ENCODE measurements at places on chromosomes 5 and 9.
A peak's percentile ranks its signal among the peaks of the same experiment; 100 is the strongest.

- DNase-seq: no peak
Measured at GRCh38 chr5:168226012-168226411, 65.4 kb upstream of the WWC1 start.

DNA sequence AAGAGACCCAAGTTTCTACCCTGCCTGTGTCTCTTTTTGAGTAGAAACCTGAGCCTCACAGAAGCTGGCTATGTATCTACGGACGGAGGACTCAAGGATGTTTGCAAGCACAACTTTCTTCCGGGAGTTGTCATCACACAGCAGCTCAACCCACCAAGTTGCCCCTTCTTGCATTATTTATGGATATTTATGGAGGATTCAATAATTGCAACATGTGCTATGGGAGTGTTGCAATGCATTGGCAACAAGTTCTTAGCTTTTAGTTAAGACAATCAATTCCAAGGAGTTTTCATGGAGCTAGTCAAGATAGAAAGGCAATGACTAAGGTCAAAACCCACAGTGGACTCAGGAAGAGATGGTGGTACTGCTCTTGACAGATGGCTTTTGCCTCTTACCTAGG is 336.9 kb downstream of the ENC1 start:
- no peak for DNase-seq

DNA sequence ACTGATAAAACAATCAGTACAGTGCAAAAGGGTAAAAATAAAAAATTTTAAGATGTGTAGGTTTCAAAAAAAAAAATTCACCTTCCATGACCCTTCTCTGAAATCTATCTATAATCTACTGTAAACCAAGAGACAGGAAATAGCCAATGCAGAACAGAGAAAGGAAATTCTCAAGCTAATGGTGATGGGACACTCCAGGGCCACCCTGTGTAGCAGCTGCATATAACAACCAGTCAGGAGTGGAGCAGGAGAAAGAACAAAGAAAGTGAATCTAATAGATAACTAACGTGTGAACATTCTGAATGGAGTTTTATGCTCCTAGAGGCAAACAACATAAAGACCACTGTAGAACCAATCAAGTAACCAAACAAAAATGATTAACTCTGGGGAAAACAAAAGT is 16.6 kb downstream of the SPTLC1 start:
- no peak for DNase-seq

- no peak for DNase-seq
Measured at GRCh38 chr5:139863855-139864558, 68.4 kb downstream of the PSD2 start.

DNA sequence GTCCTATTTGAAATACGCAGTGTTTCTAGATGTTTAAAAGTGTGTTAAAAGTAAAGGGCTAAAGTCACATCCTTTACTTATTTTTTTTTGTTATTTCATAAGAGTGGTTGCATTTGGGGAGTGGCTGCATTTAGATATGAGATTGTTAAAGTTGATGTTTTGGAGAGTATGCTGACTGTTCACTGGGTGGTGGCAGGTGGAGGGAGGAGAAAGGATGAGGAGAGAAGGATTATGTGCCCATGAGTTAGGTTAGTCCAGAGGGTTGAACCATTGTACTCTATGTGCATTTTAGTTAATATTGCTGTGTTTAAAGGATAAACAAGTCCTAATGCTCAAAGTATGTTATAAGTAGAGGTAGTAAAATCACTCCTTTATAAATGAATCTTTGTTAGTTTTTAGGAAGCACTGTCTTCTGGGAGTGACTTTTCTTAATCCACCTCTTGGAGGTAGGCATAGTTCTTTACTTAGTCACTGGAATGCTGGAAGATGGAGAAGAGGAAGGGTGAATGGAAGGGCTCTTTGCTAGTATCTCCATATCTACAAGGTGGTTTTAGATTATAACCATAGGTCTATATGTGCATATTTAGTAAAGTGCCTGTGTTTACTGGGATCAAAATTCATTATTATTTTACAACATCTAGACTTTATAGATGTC is 332.3 kb downstream of the NPR3 start:
- no peak for DNase-seq

DNA sequence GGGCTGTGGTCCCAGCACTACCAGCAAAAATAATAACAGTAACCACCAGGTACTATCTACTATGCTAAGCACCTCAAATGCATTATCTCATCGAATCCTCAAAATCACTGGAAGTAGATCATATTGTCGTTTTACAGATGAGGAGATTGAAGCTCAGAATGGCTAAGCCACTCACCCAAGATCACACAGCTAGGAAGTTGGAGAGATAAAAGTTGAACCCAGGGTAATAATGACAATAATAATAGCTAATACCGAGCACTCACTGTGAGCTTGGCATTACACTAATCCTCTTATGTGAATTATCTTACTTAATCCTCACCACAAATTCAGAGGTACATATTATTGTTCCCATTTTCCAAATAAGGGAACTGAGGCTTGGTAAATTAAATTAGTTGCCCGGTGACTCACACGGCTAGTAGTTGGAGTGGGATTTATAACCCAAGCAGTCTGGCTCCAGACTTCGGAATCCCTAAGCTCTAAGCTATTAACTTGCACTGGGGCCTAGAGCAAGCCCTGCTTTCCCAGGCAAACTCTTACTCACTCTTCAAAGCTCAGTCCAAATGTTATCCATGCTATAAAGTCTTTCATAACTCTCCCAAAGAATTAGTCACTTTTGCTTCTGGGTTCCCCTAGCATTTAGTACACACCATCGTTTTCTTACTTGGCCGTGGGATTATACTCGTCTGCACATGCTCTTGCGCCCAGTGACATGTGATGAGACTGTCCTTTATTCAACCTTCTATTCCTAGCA is 3.8 kb downstream of the ARSI start:
- DNase-seq: no peak

GRCh38 chr9:123425261-123425821 is 69.3 kb downstream of the CRB2 start:
- DNase-seq: no peak

DNA sequence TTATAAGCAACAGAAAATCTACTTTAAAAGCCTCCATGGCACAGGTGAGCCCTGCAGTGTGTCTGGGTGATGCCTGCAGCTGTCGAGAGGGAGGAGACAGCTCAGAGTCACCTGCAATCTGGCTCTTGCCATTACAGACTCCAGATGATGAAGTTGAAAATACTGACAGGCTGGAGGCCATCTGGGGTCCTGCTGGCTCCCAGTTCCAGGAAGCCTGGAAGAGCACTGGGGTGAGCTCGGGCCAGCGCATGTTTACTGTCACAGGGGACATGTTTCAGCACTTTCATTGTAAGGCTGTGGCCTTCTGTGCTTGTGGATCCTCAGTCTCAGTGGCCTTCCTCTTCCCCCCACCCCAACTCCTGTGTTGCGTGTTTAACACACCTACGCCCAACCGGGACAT is 28.4 kb downstream of the CEL start:
- DNase-seq: no peak

GRCh38 chr5:111183064-111183463 is 41.1 kb upstream of the CAMK4 start:
- no peak for DNase-seq

GRCh38 chr5:146595088-146595487 is 79.1 kb upstream of the GPR151 start:
- no peak for DNase-seq

DNA sequence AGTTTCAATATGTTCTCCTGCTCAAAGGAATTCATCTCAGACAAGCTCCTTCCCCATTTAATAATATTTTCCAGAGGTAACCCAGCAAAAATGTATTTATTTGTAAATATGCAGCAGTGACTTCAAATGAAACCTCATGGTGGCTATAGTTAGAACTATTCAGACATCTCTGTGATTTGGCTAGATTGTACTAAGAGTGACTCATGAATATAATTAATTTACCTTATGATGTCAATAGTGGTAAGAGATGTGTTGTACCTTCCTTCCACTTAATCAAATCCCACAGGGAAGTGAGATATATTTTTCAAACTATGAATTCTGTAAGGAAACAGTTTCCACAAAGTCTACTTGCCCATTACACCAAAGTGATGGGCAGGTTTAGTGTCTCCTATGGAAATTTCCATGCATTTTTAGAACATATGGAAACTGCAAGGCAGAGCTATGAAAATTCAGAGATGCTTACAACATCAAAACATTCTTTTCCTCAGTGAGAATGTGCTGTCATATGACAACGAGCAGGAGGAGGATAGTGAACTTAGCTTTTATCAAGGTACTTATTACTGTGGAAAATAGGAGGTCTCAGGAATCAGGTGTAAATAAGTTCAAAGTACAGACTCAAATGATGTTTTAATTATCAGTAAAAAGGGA is 34.0 kb upstream of the SPDL1 start:
- DNase-seq: no peak

GRCh38 chr9:131178382-131178781 is 53.0 kb downstream of the NUP214 start:
- DNase-seq: peak; percentile 73

DNA sequence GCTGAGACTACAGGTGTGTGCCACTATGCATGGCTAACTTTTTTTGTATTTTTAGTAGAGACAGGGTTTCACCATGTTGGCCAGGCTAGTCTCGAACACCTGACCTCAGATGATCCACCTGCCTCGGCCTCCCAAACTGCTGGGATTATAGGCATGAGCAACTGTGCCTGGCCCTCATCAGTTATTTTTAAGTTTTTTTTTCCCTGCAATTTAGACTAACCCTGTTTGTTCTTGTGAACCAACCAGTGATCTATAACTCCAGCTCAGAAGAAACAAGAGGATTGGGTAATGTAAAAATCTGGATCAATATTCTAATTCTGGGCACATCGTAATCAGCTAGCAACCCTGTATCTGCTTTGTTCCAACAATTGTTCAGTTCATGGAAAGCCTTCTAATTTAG is 155.7 kb downstream of the NXNL2 start:
- no peak for DNase-seq

GRCh38 chr5:141533897-141534296 is 45.0 kb downstream of the PCDHGC5 start:
- DNase-seq: no peak

GRCh38 chr9:119986205-119986604 is 593.8 kb downstream of the CDK5RAP2 start:
- no peak for DNase-seq

GRCh38 chr5:53971131-53971530 is 339.2 kb downstream of the ARL15 start:
- no peak for DNase-seq

DNA sequence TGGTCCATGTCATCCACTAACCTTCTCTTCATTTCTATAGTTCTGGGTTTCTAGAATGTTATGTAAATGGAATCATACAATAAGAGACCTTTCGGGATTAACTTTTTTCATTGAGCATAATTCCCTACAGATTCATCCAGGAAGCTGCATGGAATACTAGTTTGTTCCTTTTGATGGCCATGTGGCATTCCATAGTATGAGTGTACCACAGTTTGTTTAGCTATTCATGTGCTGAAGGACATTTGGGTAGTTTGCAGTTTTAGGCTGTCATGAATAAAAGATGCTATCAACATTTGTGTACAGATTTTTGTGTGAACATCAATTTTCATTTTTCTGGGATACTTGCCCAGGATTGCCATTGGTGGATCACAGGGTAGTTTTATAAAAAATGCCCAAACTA is 6.8 kb upstream of the SPTLC1 start:
- no peak for DNase-seq

GRCh38 chr5:32329395-32329834 is 16.7 kb upstream of the MTMR12 start:
- DNase-seq: peak; percentile 18

DNA sequence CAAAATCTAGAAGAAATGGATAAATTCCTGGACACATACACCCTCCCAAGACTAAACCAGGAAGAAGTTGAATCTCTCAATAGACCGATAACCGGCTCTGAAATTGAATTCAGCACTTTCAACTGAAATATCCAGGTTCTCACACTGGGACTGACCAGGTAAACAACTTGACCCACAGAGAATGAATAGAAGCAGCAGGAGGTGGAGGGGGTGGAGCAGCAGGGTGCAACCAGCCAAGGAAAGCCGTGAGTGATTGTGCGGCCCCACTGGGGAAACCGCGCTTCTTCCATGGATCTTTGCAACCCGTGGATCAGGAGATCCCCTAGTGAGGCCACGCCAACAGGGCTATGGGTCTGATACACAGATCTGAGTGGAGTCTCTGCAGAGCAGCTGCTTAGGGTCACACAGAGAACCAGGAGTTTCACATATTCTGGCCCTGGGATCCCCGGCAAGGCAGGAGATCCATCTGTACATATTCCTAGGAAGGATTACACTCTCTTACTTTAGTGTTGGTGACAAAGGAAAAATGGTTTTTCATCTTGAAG is 181.5 kb downstream of the SLCO4C1 start:
- no peak for DNase-seq

GRCh38 chr9:135671591-135672041 is 8.5 kb downstream of the LCN9 start:
- DNase-seq: no peak

- no peak for DNase-seq
Measured at GRCh38 chr5:122429545-122430318, 117.7 kb downstream of the SNCAIP start.

DNA sequence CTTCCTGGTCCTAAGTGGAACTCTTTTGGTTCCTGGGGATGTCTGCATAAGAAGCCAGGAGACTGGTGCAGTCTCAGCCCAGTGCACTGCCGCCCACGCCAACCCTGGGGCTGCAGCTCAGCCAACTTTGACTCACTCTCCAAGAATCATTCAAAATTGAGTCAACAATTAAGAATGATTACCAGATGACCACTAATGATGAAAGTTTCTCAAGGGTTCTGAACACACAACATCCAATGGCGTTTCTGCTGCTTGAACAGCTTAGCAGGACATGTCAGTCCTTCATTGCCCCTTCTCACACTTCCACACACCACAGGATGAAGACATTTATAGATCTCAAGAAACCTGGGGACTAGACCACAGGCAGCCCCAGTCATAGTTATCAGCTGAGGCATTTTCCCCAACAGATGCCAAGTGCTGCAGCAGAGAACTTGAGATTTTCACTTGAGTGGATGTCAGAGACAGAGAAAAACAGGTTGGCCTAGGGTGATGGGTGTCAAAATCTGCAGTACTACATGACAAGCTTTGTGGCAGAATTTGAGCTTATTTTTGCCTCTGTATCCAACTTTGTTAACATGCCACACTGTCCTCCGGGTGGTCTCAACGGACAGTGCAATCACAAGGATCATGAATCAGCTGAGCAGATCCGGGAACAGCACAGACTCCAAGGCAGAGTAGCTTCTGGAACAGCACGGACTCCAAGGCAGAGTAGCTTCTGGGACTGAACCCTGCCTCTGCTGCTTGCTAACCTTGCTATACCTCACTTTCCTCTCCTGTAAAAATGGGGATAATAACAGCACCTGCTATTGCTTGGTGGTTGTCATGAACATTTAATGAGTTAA is 356.1 kb downstream of the SPOCK1 start:
- DNase-seq: no peak

GRCh38 chr5:145247745-145248040 is 587.4 kb downstream of the PRELID2 start:
- no peak for DNase-seq

DNA sequence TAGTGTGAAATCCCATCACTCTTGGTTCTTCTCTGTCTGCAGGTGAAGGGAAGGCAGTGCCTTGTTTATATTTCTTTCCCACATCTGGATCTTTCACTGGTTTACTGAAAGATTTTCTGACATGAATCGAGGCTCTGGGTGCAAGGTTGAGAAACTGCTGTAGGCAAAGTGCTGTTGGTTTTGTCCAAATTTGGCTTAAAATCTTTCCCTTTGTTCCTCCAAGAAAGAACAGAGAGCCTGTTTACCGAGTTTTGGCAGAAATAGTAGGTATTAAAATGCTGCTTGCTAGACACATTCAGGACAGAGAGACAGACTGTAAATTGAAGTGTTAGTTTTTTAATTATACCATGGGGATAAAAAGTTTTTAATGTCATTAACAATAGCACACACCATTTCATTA is 21.5 kb downstream of the SKP2 start:
- DNase-seq: no peak

- DNase-seq: no peak
Measured at GRCh38 chr9:123291736-123292135, 23.4 kb upstream of the STRBP start.

Data from hematopoietic multipotent progenitor cell (in vitro differentiated cells).